ENCODE measurements at places on chromosomes 13 and 19.

DNA sequence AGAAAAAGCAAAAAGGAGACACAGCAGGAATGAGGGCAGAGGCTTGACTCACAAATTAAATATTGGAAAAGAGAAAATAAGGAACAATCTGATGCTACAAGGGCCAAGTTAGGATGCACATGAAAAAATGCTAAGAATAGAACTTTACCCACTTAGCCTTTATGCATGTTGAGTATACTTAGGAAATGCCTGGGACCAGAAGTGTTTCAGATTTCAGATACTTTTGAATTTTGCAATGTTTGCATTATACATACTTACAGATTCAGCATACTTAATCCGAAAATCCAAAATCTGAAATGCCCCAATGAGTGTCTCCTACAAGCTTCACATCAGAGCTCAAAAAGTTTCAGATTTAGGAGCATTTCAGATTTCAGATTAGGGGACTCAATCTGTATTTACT is 262.3 kb downstream of the ABCC4 start:
- DNase-seq = no peak

GRCh38 chr19:5041168-5041912 is 72.4 kb downstream of the KDM4B start:
- no peak for DNase-seq

DNA sequence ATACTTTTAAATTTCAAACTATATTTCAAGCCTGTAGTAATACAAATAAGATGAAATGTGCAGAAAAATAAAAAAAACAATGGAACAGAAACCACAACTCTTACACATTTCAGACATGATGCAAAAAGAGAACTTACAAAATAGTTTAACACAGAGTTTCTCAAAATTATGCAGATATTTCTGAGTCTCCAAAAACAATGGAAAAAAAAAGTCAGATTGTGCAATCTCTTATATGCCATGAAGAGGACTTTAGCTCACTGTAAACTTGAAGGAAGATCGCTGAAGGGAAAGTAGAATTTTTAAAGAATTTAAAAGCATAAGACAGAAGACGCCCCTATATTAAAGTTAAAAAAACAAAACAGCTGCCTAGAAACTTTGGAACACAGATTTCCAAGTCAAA is 20.4 kb downstream of the ZNF708 start:
- DNase-seq = no peak

- DNase-seq = no peak
These were observed 501.5 kb downstream of the DCT start for GRCh38 chr13:93977986-93978385.

GRCh38 chr13:47337781-47338507 is 441.1 kb upstream of the HTR2A start:
- no peak for DNase-seq

DNA sequence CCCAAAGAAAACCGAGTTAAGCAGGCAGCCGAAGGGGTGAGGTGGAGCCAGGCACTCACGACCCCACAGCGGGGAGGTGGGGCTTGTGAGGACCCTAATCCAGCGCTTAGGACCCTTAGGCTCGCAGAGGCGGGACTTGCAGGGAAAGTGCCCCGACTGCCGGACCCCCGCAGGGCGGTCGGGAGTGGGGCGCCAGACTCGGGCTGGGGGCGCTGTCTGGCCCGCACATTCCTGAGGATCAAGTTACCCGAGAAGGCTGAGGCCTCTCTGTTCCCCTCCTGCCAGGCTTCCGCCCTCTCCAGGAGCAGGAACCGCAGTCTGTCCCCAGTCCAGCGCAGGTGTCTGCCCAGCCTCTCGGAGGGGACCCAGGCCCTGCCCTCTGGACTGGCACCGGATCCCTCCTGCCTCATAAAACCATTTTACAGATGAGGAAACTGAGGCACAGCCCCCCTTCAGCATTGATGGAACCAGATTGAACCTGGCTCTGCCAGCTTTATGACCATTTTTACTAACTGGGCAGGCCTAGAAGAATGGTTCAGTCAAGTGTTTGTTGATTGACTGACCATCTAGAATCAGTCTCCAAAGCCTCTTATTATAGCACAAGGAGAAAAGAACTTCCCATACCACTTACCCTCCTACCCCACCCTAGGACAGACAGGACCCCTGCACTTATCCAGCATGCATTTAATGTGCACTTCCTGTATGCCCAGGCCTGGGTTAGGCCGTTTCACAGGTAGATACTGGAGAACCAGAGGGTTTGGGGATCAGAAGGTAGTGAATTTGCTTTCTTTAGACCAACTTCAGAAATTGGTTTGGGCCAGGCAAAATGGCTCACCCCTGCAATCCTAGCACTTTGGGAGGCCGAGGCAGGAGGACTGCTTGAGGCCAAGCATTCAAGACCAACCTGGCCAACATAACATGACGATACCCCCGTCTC is 6.7 kb upstream of the JUND start:
- no peak for DNase-seq

- DNase-seq = no peak
These were observed 17.0 kb downstream of the KL start for GRCh38 chr13:33033051-33033812.

GRCh38 chr13:75352641-75353327 is 129.2 kb downstream of the TBC1D4 start:
- DNase-seq = no peak

DNA sequence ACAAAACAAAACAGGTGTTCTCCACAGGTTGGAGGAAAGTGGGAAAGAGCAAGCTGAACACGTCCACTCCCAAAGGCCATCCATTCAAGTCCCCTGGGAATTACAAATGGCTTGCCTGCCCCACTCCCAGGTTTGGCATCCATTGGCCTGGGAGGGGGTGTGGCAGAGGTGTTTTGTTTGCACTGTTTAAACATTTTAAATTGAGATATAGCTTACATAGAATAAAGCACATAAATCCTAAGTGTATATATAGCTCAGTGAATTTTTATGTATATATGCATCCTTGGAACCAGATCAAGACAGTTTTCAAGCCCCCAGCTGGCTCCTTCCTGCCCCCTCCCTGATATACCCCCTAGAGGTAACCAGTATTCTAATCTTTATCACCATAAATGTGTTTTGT is 12.7 kb downstream of the SLC25A42 start:
- no peak for DNase-seq

DNA sequence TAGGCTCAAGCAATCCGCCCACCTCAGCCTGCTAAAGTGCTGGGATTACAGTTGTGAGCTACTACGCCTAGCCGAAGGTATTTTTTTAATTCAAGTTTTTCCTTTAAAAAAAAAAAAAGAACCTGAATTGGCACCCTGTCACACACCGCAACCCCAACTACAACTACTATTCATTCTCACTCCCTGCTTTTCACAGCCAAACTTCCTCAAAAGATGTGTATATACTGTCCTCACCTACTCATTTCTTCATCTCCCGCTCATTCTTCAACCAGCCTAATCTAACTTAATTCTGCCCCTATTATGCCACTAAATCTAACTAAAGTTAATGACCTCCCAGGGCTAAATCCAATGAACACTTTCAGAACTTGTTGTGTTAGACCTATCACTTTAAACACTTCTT is 12.7 kb upstream of the WBP4 start:
- no peak for DNase-seq

- no peak for DNase-seq
These were observed 193.6 kb upstream of the TSC22D1 start for GRCh38 chr13:44769686-44770085.

- DNase-seq = no peak
These were observed 9.0 kb downstream of the NANOS3 start for GRCh38 chr19:13885826-13886365.

DNA sequence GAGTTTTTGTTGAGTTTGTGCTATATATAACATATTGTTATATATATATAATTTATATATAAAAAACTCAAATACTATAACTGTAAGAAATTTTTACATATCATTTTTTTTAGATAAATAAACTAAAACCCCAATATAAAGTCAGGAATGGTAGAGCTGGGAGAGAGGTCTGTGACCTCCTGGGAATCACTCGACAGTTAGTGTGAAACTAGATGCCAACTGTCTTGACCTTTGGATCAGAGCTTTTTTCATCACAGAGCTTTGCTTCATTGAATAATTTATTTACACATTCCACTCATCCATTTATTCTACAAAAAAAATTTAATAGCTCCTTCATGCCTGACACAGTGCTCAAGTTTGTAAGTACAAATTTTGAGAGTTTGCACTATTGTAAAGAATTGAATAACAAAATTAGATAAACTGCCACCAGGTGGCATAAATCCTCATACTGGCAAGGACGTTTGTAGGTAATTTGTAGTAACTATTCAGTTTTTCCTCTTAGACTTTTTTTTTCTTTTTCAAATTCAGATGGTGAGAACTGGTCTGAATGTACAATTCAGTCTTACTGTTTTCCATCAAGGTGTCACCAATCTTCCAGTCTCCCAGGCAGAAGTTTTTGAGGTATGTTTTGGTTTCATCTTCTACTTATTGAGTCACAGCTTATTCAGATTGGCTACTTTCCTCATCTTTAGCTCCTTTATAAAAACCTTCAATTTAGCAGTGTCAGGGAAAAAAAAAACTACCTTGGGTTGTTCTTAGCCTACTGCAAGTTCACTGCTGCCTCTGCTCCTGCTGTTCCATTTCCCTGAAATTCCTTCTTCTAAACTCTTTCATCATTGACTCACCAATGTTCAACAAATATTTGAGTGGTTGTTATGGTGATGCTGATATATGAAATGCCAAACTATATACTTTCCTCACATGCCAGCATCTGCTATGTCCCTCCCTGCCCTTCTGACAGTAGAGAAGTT is 28.7 kb downstream of the LACC1 start:
- peak; percentile 14 for DNase-seq

- DNase-seq = no peak
These were observed 3.1 kb downstream of the RANBP3 start for GRCh38 chr19:5974721-5975387.

DNA sequence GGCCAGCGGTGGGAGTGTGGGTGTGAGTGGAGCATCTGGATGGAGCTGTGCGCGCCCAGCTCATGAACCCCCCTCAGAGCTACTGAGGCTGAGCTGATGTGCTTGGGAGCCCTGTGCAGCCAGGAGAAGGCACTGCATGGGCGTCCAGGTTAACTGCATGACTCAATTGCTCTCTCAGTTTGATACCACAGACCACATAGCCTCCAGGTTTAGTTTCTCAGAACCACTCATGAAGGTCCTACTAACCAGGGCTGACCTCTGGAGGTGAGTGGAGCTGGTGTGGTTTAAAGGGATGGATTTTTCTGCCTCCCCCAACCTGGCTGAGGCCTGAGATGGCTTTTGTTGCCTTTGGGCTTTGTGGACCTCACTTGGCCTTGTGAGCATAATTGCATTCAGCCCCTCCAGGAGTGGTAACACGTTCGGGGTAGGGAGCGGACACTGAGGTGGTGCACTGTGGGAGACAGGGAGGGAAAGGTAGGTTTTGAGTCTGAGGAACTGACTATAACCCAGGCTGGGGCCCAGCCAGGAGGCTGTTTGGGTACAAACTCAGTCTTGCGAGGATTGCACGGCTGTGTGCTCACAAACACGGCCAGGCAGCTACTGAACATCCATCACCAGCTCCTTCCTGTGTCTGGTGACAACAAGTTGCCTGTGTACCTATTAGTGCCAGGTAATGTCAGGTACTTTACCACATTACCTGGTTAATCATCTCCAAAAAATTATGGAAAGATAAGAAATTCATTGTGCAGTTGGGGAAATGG is 97.5 kb downstream of the RGCC start:
- no peak for DNase-seq

DNA sequence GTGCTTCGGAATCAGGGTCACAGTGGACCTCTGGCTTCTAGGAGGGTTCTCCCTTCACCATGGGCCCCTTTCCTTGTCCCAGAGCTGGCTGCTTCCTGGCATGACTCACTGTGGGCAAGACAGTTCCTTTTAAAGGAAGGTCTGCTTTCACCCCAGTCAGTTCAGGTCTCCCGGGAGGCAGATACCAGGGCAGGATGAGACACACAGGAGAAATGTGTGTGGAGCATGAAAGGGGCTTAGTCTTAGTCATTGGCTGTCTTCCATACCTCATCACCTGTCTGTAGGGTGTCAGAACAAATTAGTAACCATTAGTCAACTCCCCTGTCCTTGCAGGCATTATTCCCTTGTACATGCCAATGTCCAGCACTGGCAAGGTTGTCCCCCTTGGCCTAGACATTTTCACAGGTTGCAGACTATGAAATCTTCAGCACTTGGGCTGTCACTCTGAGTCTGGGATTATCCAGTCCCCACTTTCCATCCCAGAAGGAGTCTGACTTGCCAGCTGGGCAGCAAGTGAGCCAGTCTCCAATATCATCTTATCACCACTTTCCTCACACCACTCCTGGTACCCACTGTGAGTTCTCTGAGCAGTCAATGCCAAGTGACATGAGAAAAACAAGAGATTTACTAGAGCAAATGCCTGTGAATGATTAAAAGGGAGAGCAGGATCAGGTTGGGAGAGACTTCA is 76.8 kb upstream of the MEDAG start:
- no peak for DNase-seq

- no peak for DNase-seq
These were observed 1.3 kb upstream of the SOX21 start for GRCh38 chr13:94713561-94714182.

GRCh38 chr13:26978081-26978860 is 193.3 kb downstream of the USP12 start:
- no peak for DNase-seq

- no peak for DNase-seq
These were observed 132.5 kb upstream of the ZNF91 start for GRCh38 chr19:23527797-23528196.

DNA sequence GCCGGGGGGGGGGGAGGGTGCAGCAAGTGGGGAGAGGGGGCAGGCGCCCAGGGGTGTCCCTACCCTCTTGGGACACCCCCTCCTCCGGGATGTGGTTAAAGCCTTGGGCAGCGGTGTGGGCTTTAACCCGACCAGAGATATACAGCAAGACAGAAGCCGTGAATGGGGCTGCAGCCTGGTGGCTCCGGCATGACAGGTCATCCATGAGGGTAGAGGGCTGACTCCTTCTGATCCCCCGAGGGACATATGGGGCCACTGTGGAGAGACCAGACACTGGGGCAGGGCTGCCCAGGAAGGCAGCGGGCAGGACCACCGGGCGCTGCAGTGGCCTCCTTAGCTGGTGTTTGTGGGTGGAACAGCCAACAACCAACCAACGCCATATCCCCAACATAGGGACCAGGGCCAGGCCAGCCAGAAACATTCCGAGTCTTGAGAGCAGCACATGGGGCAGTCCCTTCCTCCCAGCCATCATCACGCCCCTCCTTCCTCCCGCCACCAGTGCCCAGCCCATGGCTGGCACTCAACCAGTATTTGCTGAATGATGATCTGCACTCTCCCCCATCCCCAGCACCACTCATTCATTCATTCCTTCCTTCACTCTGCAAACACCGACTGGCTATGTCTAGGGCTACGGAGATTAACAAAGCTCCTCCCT is 18.2 kb downstream of the ELAVL1 start:
- DNase-seq = no peak

DNA sequence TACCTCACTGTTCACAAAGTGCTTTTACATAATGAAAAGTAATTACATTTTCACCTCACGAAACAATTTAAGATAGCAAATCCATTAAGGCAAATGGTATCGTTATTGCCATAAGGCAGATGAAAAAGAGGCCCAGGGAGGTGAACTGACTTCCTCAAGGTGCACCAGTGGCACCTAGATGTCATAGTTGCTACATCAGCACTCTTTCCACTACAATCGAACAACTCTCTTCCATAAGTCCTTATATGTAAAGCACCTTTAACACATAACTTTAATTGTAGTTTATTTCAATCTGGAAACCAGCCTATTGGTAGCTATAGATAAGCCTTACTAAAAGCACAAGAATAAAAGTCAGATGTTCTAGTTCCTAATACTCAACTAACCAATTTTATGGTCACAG is 35.1 kb downstream of the XPO4 start:
- DNase-seq = no peak
